D721Med (cell line): ENCODE measurements at places on chromosomes 7 and 10.

- no peak for DNase-seq
Measured at GRCh38 chr7:94011714-94012353, 7.7 kb upstream of the BET1 start.

- no peak for DNase-seq
Measured at GRCh38 chr10:113261611-113262091, 291.2 kb upstream of the HABP2 start.

DNA sequence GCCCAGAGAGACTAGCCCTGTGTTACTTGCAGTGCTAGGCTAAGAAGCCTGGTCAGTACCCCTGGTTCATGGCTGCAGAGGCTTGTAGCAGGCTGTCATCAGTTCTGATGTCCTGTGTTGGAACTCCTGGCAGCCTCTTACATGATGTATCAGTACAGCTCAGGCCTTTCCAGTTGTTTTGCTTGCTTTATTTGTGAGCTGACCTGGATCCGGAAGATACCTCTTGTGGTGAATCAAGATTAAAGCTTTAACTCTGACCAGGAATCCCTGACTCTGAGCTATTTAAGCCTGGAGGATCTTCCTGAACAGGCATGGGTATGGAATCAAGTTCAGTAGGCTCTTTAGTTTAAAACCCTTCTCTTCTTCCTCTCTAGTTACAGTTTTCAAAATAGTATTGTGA, 4.4 kb downstream of the STARD3NL start:
- no peak for DNase-seq

DNA sequence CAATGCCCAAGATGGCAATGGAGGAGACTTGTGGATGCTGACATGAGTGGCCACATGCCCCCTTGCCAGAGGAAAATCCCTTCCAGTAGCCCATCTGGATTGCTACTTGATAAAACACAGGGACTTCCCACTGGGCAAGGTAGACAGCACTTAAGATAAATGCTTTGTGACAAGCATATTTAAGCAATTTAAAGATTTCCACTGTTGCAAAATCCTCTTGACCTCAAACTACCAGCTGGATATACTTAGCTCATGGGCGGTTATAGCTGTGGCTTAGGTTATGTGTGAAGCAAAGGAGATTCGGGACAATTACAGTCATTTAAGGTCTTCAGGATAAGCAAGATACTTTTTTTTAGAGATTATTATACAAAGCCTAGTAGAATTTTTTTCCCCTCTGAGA, 238.1 kb downstream of the BMPER start:
- DNase-seq, result no peak

DNA sequence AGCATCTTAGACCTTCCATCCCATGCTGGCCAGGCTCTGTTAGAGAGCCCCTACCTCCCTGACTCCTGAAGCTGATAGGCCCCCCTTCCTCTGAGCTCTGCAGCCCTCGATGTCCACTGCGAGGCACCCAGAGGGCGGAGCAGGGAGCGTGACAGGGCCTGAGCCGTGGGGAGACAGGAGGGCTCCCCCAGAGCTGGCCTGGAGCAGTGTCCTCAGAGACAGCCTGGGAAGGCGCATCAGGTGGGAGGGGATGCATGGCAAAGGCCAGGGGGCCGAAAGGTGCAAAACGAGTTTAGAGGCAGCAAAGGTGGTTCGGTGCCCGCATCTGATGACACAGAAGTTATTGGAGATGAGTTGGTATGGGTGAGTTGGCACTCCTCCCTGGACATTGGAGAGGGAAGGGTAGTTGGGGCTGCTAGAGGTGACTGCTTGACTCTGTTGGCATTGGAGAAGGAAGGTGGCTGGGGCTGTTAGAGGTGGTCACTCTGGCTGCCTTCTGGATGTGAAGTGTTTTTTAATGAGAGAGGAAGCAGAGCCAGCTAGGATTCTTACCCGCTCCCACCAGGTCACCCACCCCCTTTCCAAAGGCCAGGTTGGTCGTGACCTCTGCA, 53.1 kb downstream of the PRF1 start:
- DNase-seq, result no peak

- DNase-seq, result no peak
Measured at GRCh38 chr7:80779456-80779855, 139.4 kb downstream of the SEMA3C start.

- DNase-seq, result no peak
Measured at GRCh38 chr7:107712025-107712424, 31.9 kb upstream of the CBLL1 start.

DNA sequence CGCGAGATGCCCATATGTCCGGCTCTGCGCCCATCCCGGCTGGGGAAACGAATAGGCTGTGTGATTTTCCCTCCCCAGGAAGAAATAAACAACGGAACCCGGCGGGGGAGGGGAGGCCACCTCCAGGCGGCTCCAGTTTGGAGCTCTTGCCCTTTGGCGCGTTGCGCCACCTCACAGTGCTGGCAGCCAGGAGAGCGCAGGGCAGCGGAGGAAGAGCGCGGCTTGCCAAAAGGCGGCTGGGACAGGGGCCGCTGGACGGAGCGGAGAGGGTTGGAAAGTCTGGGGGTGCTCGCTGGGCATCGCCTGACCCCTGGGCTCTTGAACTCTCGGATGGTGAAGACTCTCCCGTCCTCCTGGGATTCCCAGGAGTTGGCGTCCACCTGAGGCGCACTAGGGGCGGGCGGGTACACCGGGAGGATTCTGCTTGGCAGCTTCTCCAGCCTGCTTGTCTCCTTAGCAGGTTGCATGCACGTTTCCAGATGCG, 5.3 kb upstream of the NEUROG3 start:
- DNase-seq, result no peak

DNA sequence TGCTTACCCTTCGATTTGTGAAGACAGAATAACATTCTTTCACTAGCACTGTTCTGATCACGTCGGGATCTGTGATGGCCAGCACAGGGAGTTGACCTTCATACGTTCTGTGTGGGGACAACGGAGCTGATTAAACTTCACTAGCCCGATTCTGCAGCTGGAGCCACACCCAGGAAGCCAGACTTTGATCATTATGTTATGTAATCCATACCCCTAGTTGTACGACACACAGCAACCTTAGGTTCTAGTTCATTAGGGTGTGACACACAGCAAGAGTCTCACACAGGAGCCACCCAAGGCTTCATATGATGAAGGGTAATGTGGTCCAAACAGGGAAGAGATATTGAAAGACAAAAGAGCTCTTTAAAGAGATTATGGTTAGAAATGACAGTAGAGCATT, 7.2 kb downstream of the CYP3A5 start:
- no peak for DNase-seq

DNA sequence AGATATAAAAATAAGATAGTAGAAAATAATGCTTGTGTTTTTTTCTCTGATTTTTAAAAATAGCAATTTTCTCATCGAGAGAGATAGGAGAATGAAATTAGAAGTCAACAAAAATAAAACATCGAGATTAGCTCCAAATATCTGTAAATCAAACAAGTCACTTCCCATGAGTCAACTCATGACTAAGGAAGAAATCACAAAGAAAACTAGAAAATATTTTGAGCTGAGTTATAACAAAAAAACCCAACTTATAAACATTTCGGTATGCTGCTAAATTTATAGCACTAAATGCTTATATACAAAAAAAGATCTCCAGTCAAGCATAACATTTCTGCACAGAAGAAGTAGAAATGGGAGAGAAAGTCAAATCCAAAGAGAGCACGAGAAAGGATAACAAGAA, 140.1 kb downstream of the ITGA8 start:
- DNase-seq, result no peak

DNA sequence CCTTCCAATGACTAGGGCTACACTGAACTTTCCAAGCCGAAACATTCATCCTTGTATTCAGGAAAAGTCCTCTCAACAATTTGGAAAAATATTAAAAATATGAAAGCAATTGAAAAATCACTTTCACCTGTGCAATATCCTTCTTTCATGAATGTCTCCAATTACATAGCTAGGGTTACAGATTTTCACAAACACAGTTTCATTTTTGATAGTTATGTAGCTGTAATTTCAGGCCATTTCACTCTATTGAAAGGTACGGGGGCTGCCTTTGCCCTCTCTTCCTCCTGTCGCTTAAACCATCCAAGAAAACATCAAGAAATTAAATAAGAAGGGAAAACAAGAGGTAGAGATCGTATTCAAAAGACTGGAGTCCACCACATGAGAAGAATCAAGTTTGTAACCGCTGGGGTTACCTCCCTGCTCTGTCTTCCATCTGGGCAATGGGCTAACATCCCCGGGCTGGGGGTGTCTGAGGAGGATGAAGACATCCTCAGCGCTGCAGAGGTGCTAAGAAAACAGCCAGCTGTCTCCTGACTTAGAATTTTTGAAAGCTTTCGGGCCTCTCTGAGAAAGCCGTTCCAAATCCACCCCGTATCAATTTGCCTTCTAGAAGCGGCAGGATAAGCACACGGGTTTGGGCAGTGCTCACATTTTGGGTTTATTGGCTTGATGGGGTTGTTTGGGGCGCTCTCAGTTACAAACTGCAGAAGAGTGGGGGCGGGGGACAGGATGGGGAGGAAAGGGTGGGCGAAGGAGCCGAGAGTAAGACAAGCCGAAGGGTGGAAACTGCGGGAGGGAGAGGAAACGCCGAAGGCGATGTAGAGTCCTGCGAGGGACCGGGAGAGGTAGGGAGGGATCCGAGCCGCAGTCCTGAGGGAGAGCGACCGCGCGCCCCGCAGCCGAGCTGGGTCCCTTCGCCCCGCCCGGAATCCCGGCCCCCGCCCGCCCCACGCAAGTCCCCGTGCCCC, 24.3 kb upstream of the VAX1 start:
- DNase-seq, result no peak

DNA sequence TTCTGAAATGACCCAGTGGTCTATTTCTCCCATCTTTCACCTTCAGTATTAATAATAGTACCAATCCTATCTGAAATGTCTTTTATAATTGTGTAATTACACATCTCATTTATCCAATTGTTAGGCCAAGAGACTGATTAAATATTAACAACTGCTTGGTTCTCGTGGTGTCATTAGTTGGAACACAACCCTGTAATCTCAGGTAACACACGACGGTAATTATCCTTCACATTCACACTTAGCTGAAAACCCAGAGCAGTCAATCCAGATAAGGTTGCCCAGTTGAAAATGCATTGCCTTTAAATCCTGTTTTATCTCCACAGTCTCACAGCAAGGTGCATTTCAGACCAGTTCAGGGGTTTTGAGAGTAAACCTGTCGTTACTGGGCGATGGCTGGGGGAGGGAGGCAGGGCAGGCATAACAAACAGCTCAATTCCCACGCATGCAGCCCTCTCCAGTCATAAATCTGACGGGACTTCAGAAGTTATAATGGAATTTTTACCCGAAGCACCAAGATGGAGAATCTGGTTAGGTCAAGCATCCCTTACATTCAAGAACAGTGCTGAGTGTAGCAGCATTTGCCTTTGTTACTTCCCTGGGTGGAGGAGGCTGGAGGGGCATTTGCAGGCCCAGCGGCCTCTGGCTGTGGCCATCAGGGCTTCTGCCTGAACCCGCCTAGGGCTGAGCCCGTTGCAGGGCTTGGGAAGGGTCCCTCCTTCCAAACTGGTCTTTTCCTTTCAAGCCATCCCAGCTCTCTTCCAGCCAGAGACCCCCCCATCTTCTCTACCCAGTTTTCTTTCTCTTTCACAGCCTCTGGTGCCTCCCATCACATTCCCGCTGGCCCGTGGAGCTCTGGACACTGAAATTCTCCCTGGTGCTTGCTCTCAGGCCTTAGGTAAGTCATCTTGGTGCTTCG, 201.0 kb upstream of the LYZL2 start:
- no peak for DNase-seq
